ENCODE measurements at places on chromosomes 16 and 17.

- DNase-seq, result no peak
These were observed 379.7 kb upstream of the EEF2KMT start for GRCh38 chr16:5477251-5477650.

DNA sequence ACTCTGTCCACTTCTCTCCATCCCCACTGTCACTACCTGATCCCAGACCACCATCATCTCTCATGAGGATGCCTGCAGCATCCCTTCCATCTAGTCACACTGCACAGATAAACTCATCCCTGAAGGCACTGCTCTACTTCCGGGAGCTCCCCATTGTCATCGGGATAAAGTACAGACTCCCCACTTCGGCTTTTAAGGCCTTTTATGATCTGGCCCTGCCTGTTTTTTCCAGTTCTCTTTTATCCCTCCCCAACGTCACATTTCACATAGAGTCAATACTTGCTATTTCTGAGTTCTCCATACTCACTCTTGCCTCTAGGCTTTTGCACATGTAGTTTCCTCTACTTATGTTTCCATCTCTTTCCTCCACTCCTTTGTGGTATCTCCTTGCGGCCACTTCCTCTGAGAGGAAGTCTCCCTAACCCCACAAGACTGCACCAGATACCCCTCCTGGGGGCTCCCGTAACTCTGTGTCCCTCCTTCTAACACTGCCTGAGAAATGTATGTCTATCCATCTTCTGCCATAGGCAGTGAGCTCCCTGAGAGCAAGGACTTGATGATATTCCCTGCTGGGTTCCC is 66.9 kb downstream of the COPRS start:
- no peak for DNase-seq

GRCh38 chr16:68264128-68265077 is at the start of gene SLC7A6:
SLC7A6 (plus strand) TSS chr16:68264526; CDS start chr16:68274727, 10,201 bp downstream.
- DNase-seq, result peak; percentile 75

DNA sequence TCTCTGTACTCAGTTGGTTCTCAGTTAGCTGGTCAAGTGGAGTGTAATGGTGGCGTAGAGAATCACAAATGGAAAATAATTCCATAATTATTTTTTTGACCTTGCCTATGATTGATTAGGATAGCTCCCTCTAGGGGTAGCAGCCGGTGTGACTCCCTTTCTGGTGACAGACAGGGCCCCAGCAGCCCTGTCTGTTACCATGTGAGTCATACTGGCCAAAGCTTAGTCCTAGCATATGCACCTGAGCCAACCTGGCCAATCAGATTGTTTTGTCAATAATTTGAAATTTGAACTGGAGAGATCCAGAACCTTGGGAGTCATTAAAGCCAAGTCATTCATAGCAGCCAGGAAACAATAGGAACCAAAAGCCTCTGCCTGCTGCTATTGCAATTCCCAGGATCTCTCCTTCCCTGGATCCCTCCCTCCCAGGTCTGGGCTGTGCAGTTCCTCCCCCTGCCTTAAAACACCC is 5.6 kb downstream of the PNPO start:
- DNase-seq, result peak; percentile 56
